ENCODE measurements at places on chromosomes 7 and 10.

DNA sequence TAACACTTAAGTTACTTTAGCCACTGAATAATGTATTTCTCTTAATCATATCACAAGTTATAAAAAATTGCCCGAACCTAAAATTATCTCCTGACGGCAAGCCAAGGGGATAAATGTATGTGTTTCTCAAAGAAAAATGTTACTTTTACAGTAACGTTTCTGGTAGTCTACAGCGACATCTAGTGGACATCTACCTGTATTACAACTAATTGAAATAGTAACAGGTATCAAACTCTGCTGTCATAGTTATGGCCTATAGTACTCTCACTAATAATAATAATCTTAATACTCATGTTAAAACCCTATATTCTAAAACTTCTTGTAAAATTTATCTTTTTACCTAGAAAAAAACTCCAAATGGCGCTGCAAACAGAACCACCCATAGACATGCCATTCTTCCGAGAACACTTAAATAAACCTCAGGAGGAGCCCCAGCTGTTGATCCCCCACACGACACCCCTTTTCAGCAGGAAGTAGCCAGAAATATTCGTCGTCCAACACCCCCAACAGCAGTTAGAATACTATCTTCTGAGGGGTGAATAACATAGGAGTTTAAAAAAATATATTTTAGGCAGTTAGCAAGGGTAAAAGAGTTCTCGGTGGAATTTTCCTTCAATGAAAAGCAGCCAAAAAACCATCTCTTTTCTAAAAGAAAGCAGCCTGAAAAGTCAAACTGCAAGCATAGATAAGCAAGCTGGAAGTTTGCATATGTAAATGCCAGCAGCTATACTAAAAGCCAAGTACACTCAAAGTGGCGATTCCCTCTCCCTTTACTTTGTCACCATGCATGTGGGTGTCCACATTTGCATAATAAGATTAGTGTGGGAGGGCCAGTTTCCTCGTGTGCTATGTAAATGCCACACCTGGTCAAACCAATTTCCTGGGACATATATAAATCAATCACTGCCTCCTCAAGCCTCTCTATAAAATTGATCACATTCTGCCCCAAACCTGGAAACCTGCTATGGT lies 40.5 kb upstream of the ZNF107 start:
- no peak for DNase-seq

- DNase-seq, result no peak
These were observed 757.0 kb upstream of the C7orf33 start for GRCh38 chr7:147833557-147833956.

- DNase-seq, result no peak
These were observed 4.0 kb downstream of the INTS1 start for GRCh38 chr7:1500064-1500807.

DNA sequence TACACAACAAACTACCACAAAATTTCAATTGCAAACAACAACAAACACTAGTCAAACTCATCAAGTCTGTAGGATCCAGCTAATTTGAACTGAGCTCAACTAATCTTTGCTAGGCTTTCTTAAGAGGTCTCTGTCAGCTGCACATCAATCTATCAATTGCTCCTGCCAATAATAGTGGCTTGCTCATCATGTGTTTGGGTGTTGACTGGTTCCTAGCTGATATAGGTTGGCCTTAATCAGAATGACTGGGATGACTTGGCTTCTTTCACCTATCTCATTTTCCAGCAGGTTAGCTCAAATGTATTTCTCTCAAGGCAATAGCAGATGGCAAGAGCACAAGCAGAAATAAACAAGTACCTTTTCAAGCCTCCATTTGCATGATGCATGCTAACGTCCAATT lies 370.3 kb upstream of the NFE2L3 start:
- DNase-seq, result no peak

- DNase-seq, result peak; percentile 11
These were observed 53.7 kb upstream of the ZNF273 start for GRCh38 chr7:64849250-64849923.

GRCh38 chr10:12287772-12288171 lies 61.6 kb upstream of the CAMK1D start:
- DNase-seq, result no peak

- no peak for DNase-seq
These were observed 102.4 kb upstream of the CREB5 start for GRCh38 chr7:28309704-28310459.

DNA sequence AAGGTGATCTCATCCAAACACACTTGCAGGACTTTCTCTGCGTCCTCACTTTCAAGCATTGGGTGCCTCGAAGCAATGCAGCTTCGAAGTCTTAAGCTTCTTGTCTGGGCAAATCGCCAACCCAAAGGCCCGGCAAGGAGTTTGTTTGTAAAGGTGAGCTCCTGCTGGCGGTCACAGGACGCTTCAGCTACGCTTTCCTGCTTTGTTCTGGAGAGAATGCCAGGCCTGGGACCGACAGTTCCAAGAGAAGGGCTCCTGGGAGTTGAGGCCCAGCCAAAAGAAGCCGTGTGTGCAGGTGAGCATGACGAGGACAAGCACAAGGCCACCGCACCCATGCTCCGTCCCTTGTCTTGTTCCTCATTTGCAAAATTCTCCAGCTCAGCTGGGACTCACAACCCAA lies 106.6 kb upstream of the DOCK1 start:
- DNase-seq, result no peak

DNA sequence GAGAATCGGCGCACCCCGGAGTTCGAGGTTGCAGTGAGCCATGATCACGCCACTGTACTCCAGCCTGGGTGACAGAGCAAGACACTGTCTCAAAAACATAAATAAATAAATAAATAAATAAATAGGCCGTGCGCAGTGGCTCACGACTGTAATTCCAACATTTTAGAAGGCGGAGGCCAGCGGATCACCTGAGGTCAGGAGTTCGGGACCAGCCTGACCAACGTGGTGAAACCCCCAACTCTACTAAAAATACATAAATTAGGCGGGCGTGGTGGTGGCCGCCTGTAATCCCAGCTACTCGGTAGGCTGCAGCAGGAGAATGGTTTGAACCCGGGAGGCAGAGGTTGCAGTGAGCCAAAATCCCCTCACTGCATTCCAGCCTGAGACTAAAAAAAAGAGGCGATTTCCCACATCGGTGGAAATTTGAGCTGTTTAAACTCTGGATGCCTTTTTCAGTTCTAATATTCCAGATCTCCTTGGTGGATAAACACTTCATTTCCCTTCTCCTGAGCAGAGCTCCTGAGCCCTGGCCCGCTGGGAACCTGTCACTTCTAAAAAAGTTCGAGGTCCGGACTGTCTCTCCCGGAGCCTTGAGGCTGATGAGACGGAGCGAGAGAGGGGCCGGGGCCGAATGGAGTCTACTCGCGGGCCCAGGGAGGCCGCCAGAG lies 2.0 kb upstream of the NFKB2 start:
- no peak for DNase-seq

DNA sequence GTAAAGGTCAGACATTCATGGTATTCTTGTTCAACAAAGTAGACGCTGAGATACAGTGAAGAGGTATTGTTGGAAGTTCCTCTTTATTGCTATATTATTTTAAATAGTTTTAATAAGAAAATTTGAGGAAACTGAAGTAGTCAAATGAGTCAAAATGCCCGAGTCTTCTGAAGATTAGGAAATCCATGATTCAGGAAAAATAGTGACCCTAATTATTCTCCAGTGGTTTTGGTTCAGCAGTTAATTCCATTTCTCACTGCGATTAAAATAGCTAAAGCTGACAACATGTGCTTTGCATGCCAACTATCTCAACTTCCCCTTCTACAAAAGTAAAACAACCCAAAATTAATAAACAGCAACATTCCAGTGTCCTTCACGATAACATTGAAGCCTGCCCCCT lies 32.7 kb upstream of the PFKP start:
- no peak for DNase-seq

- no peak for DNase-seq
These were observed 89.0 kb upstream of the STEAP4 start for GRCh38 chr7:88395715-88396114.

DNA sequence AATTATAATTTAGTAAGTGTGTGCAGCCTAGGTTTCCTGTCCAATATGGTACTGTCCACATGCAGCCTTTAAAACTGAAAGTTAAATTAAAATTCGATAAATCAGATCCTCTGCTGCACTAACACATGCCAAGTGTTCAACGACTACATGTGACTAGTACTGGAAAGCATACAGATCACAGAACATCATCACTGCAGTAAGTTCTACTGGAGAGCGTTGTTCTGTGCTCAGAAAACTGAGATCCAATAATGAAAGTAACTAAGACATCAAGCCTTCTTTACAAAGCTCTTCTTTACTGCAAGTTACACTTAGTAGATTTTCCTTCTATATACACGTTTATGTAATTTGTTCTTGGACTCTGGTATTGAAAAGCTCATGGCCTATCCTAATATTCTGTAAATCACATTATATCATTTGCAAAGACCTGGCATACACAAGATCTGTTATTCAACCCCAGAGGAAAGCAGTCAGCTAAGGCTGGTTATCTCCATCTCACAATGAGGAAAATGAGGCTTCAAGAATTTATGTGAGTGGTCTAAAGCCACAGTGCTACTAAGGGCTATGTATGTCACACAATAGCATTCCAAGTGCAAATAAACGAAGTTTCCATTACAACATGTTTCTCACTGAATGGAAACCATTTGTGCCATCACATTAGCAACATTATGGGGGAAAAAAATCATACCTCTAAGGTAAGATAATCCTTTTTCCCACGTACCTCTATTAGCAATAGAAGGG lies 77.6 kb downstream of the VPS41 start:
- no peak for DNase-seq

DNA sequence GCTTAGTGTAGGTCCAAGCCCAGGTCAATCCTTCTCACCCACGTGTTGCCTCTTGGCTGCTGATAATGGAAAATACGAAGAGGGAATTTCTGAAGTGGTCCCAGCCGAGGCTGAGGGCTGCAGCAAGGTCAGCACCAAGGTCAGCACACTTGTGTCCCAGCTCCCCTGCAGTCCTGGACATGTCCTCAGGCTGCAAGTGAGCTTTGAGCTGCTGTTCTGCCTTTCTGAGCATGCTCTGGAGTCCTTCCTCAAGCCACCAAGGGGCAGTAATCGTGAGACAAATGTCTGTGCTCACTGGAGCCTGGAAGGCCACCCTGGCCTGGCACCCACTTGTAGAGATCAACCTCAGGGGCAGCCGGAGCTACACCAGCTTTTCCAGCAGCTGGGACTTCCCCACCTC lies 28.3 kb downstream of the DRGX start:
- no peak for DNase-seq

DNA sequence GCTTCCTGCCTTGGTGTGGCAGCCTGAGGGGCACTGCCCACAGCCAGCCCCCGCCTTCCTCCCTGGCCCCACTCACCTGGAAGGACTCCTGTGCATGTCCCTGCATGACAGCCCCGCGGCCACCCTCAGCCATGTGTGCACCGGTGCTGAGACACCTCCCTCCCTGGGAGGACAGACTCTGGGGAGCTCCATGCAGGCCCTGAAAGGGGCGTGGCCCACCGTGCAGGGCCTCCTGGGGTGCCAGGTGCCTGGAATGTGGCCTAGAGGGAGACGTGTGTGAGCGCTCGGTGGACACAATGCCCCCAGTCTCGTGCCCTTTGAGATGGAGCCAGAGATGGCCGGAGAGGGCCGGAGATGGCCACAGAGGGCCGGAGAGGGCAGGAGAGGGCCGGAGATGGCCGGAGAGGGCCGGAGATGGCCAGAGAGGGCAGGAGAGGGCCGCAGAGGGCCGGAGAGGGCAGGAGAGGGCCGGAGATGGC lies 59.1 kb upstream of the PPP2R2D start:
- no peak for DNase-seq

DNA sequence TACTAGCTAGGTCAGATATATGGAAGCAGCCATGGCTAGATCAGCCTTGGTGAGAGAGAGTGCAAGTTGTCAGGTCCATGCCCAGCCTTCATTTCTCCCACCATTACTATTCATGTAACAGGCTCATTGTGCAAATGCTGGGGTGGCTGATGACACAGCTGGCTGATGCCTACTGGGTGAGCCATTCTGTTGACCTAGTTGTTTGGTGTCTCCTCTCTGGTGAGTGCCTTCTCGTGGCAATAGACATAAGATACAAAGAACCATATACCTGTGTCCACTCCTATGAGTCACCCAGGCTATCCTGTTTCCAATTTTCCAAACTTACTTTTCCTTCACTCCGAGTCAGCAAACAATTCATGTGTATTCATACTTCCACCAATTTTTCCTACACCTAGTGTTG lies 46.0 kb downstream of the ZNF25 start:
- no peak for DNase-seq

GRCh38 chr7:66564045-66564444 lies 64.6 kb upstream of the KCTD7 start:
- DNase-seq, result no peak

DNA sequence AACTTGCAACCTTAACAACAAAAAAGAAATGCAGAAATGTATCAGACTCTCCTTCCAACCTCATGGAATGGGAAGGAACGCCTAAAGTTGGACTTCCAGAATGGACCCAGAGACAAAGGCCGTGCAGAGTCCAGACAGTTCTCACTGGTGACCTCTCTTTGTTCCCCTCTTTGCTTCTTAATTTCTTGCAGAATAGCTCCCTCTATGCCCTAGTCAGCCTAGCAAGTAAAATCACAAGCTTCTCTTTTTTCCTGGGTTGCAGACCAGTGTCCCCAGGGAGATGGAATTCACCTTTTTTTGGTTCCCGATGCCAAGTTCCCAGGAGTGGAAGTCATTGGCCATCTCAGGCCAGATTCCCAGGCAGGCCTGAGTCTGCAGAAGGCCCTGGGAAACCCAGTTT lies 278.0 kb downstream of the CCSER2 start:
- DNase-seq, result no peak

- DNase-seq, result no peak
These were observed 174.8 kb upstream of the AGR3 start for GRCh38 chr7:17056491-17057142.

- DNase-seq, result no peak
These were observed 564.6 kb downstream of the GALNT17 start for GRCh38 chr7:71696511-71696910.

DNA sequence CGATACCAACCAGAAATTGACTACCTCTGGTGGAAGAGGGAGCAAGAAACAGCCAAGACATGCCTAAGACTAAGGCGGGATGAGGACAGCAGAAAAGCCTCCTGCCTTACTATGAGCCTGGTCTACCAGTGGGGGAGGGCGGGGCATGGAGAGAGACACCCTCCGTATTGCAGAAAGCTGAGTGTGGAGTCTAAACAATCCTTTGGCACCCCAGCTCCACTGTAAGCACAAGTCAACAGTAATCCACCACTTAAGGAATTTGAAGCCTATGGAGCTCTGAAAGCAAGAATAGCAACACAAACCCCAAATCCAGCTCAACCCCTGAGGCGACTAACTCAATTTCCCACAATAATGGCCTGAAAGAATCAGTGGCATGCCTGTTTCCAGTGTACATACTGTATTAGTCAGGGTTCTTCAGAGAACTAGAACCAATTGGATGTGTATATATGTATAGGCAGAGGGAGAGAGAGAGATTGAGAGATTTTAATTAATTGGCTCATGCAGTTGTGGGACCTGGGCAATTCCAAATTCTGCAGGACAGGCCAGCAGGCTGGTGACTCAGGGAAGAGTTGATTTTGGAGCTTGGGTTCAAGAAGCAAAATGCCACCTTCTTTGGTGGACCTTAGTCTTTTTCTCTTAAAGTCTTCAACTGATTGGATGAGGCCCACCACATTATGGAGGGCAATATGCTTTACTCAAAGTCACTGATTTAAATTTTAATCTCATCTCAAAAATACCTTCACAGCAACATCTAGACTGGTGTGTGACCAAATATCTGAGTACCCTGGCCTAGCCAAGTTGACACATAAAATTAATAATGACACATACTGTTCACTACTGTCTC lies 13.5 kb downstream of the PPIF start:
- DNase-seq, result no peak
